ENCODE measurements at places on chromosomes 6 and 20. TPM values are rescaled to one million over a fixed set of nuclear protein-coding genes. Genes with fewer than 3 reads are reported as not detected.

The VSX1 gene
- not detected for total RNA-seq

The ULBP3 gene
- 0.57 TPM for total RNA-seq

The TRIM26 gene
- total RNA-seq, result 60.1 TPM

The NMBR gene
- total RNA-seq, result not detected

The TAF11 gene
- 40.3 TPM for total RNA-seq

The TMEM170B gene
- 0.72 TPM for total RNA-seq

The SIRPB1 gene
- total RNA-seq, result 2.8 TPM

The PKHD1 gene
- total RNA-seq, result not detected

The SRSF12 gene
- 0.05 TPM for total RNA-seq

The NUP43 gene
- 78.9 TPM for total RNA-seq

The SLCO4A1 gene
- 67.3 TPM for total RNA-seq

The HRH3 gene
- total RNA-seq, result not detected

The PRSS35 gene
- total RNA-seq, result not detected

The HEY2 gene
- not detected for total RNA-seq

The RHAG gene
- total RNA-seq, result not detected

The PPP1R3G gene
- total RNA-seq, result 0.05 TPM

The VARS2 gene
- 84.2 TPM for total RNA-seq

The CGA gene
- not detected for total RNA-seq

The ARMC2 gene
- 3.3 TPM for total RNA-seq

The LPA gene
- total RNA-seq, result not detected

The MRAP2 gene
- total RNA-seq, result not detected

The TTK gene
- total RNA-seq, result 22.4 TPM

The ZNF311 gene
- total RNA-seq, result 0.97 TPM

The OARD1 gene
- 30.7 TPM for total RNA-seq

The MAS1 gene
- total RNA-seq, result not detected

The SLC25A27 gene
- 0.28 TPM for total RNA-seq

The MYCT1 gene
- total RNA-seq, result not detected

The PHACTR1 gene
- 0.26 TPM for total RNA-seq

The PIM1 gene
- total RNA-seq, result 153 TPM

The TTLL9 gene
- total RNA-seq, result not detected

The TRIM15 gene
- 0.24 TPM for total RNA-seq

The PTCHD4 gene
- total RNA-seq, result not detected

The LAMA5 gene
- 2.1 TPM for total RNA-seq

The WFDC5 gene
- not detected for total RNA-seq

The BPIFB2 gene
- total RNA-seq, result not detected

The LGSN gene
- not detected for total RNA-seq

The SLC22A7 gene
- not detected for total RNA-seq

The SMOC2 gene
- not detected for total RNA-seq

The PAX1 gene
- total RNA-seq, result not detected

The FAM83B gene
- total RNA-seq, result not detected

The LRRC73 gene
- total RNA-seq, result 0.14 TPM

The RIN2 gene
- total RNA-seq, result not detected

The POPDC3 gene
- total RNA-seq, result not detected

The MCM8 gene
- total RNA-seq, result 41.0 TPM

The TMEM244 gene
- not detected for total RNA-seq

The TUBB2B gene
- total RNA-seq, result 0.12 TPM

The SLC13A3 gene
- total RNA-seq, result not detected

The LAMA2 gene
- 0.64 TPM for total RNA-seq

The ATP9A gene
- 16.1 TPM for total RNA-seq

The PROCR gene
- total RNA-seq, result 0.24 TPM

The GGTLC1 gene
- total RNA-seq, result not detected

The PRR18 gene
- total RNA-seq, result not detected

The SULF2 gene
- 1.2 TPM for total RNA-seq

The AVP gene
- total RNA-seq, result not detected

Data from activated CD4-positive, alpha-beta T cell treated with anti-CD3 and anti-CD28 coated beads, Interleukin-2, amount 10 ng/mL, durations not matched to agents 24 days and 14 days (primary cell).